Cardiac muscle cell (in vitro differentiated cells and primary cell): ENCODE measurements at places on chromosomes 13 and 19. TPM values are rescaled to one million over a fixed set of nuclear protein-coding genes. Genes with fewer than 3 reads are reported as not detected.

Gene THSD8
- 0.63 TPM in 1 of 2 replicates, not detected in the other for total RNA-seq

Gene CYP2A7
- total RNA-seq: not detected in 2 replicates

Gene RHPN2
- total RNA-seq: 21.7 and 26.6 TPM in 2 replicates

Gene ZNF471
- 1.7 and 2.8 TPM in 2 replicates for total RNA-seq

Gene KLK14
- 0.24 TPM in 1 of 2 replicates, not detected in the other for total RNA-seq

Gene PRODH2
- total RNA-seq: 0.09 TPM in 1 of 2 replicates, not detected in the other

Gene UPF1
- total RNA-seq: 77.5 and 121 TPM in 2 replicates

Gene IL4I1
- 0.63 TPM in 1 of 2 replicates, not detected in the other for total RNA-seq

Gene RNF225
- total RNA-seq: 3.1 TPM in 1 of 2 replicates, not detected in the other

Gene PTPRH
- 3.0 and 6.9 TPM in 2 replicates for total RNA-seq

Gene UGGT2
- total RNA-seq: 25.7 and 43.6 TPM in 2 replicates

Gene ZNF577
- total RNA-seq: 22.2 and 31.6 TPM in 2 replicates

Gene RXFP2
- not detected in 2 replicates for total RNA-seq

Gene RASIP1
- total RNA-seq: 3.2 and 5.5 TPM in 2 replicates

Gene SPACA4
- not detected in 2 replicates for total RNA-seq

Gene ZNF850
- total RNA-seq: 16.1 and 27.8 TPM in 2 replicates

Gene KCNC3
- 6.9 and 8.2 TPM in 2 replicates for total RNA-seq

Gene SF3A2
- total RNA-seq: 60.6 and 66.9 TPM in 2 replicates

Gene AMER2
- total RNA-seq: under 0.01 and 0.09 TPM in 2 replicates

Gene GTF2F1
- 81.3 and 96.7 TPM in 2 replicates for total RNA-seq

Gene KIR3DL2
- not detected in 2 replicates for total RNA-seq

Gene RDH8
- total RNA-seq: not detected in 2 replicates

Gene CARM1
- total RNA-seq: 90.7 and 92.6 TPM in 2 replicates

Gene BEST2
- total RNA-seq: not detected in 2 replicates

Gene PRTN3
- total RNA-seq: 0.60 TPM in 1 of 2 replicates, not detected in the other

Gene S1PR5
- 0.60 and 0.63 TPM in 2 replicates for total RNA-seq

Gene WDR88
- not detected in 2 replicates for total RNA-seq

Gene CASP14
- total RNA-seq: not detected in 2 replicates

Gene HOMER3
- total RNA-seq: 55.8 and 62.7 TPM in 2 replicates

Gene PDX1
- total RNA-seq: not detected in 2 replicates

Gene PSG2
- not detected in 2 replicates for total RNA-seq

Gene ZNF548
- 37.9 and 38.2 TPM in 2 replicates for total RNA-seq

Gene SPTBN4
- total RNA-seq: 2.3 and 5.5 TPM in 2 replicates

Gene MAST1
- 3.7 and 7.9 TPM in 2 replicates for total RNA-seq

Gene FGF14
- not detected in 2 replicates for total RNA-seq

Gene MAP4K1
- total RNA-seq: 2.4 and 3.9 TPM in 2 replicates

Gene ANGPTL8
- 1.5 TPM in 1 of 2 replicates, not detected in the other for total RNA-seq

Gene CFAP97D2
- not detected in 2 replicates for total RNA-seq

Gene PGLYRP1
- not detected in 2 replicates for total RNA-seq

Gene LILRA1
- not detected in 2 replicates for total RNA-seq

Gene PSG3
- not detected in 2 replicates for total RNA-seq
